Hematopoietic multipotent progenitor cell (in vitro differentiated cells): ENCODE measurements at places on chromosomes 1 and 21.
A peak's percentile ranks its signal among the peaks of the same experiment; 100 is the strongest.

DNA sequence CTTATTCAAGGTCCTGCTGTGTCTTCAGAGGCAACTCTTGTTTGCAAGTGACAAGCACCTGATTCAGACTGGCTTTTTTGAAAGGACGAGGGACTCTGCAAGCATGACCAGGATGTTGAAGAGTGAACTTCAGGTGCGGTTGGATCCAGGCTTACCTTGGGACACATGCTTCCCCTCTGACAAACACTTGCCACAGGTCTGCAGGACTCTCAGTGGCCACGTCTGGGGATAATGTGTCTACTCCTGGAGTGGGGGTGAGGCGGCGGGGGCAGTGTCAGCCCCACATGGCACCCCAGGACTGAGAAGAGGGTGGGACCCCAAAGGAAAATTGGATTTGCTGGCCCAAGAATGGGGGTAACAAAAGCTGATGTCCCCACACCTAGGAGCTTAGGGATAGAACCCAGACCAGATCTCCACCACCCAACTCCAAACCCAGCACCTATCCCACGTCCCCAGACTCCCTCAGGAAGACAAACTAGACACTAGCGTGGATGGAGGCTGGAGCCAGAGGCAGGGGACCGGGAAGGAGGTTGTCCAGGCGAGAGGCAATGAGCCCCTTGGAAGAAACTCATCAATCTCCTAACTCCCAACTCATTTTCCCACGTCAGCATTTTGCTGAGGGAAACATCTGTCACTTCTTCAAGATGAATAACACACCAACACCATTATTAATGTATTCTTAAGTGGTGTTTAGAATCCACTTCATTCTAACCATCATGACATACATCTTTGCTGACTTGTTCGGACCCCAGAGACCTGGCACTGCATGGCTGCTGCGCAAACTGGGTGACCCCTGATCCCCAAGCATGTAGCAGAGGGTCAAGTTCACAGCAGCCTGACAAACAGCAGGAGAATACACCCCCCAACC lies 32.0 kb upstream of the LAPTM5 start:
- DNase-seq, result no peak

GRCh38 chr1:27884006-27884954 lies 11.9 kb downstream of the THEMIS2 start:
- no peak for DNase-seq

GRCh38 chr1:39490596-39491145 lies 765 bp upstream of the BMP8A start:
- DNase-seq, result peak; percentile 9

GRCh38 chr1:157193219-157193618 lies 55.0 kb upstream of the ETV3 start:
- no peak for DNase-seq

- DNase-seq, result no peak
These were observed 154.2 kb downstream of the RERE start for GRCh38 chr1:8663090-8663802.

DNA sequence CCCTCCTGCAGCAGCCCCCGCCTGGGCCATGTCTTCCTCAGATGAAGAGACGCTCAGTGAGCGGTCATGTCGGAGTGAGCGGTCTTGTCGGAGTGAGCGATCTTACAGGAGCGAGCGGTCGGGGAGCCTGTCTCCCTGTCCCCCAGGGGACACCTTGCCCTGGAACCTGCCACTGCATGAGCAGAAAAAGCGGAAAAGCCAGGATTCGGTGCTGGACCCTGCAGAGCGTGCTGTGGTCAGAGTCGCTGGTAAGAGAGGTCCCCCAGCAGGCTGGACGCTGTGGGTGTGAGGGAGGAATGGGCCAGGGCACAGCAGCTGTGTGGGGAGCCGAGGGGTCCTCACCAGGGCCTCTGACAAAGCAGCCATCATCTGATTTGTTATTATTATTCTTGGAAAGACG lies 58.0 kb downstream of the NDUFS5 start:
- no peak for DNase-seq

DNA sequence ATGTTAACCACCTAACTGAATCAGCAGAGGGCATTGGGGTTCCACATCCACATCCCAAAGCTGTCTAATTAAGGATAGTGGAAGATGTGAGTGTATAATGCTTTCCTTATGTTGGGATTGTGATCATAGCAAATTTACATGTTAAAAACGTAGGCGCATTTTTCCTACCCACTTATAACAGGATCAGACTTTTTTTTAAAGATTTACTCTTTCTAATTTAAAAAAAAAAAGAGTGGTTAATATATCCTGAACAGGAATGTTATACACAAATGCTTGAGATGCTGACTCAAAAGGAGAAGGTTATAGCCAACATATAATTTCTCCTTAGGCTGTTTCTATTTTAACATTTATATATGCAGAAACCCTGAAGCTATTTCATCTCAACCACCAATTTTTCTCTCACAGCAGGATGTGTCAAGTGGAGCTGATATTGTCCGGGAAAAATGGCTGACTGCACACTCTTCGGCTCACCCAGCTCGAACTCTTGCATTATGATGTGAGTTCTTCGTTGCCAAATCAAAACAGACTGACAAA lies 40.3 kb downstream of the RGS5 start:
- DNase-seq, result no peak

DNA sequence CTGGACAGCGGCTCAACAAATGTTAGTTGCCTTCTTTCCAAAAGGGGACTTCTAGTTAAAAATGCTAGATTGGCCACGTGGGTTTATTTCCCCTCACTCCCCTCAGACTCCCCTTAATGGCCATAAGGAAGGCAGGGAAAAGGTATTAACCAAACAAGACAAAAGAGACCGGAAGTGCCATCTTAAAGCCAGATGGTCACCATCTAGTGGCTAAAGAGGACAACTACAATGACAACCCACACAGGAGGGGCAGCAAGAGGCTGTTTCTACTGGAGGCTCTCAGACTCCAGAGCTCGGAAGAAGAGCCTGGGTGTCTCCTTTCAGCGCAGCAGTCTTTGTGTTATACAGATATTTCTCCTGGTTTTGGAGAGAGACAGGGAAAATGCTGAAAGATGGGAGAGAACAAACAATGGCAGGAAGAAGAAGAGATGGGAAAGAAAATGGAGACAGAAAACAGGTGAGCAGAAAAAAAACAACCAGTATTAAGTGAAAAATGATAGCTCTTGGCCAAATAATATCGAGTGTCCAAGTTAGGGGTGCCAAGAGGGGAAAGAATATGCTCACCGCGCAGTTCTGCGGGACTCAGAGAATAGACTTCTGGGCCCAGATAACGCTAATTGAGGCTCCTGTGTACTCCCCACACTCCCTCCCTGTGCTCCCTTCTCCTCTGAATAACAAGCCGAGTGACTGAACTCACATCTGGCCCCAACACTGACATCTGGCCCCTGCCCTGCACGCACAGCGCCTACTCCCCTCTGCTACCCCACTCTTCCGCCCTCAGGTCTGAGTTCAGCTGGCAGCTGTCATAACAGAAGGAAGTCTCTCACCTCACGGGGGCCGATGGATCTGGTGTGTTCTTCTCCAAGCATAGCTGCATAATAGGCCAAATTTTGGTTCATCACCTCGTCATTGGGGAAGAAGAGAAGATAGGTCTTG lies 9.6 kb downstream of the P3H1 start:
- peak; percentile 62 for DNase-seq

DNA sequence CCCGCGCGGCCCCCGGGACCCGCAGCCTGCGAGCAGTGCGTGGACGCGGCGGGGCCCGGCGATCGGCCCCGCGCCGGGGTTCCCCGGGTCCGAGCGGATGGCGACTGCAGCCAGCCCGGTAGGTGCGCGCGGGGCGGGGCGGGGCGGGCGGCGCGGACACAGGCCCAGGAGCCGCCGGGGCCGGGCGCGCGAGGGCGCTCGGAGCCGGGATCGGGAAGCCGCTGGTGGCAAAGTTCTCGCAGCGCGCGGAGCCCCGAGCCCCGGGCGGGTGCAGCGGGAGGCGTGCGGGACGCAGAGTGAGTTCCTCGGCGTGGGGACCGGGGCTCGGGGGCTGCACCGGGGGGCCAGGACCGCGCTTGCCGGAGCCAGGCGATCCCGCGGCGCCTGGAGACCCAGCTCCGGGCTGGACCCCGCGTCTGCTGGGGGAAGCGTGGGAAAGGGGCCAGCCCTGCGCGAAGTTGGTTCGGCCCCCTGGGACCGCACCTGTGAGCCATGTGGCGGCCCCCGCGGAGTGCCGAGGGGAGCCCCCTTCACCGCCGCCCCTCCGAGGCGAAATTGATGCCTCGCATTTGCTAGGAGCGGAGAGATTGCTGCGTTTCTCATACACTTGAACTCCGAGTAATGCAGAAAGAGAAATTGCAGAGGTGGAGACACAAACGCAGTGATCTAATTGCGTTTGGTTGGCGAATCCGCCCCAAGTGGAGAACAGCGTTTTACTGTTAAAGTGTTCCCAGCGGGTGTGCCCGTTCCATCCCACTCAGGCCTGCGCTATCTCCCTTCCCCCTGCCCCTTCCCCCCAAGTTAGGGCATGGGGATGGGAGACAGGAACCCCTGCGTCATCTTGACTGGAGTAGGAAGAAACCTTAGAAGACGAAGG lies 228.9 kb upstream of the TMEM51 start:
- DNase-seq, result no peak

- no peak for DNase-seq
These were observed 290.9 kb downstream of the LRRIQ3 start for GRCh38 chr1:73907051-73907450.

GRCh38 chr1:237888143-237888542 lies 2.6 kb downstream of the ZP4 start:
- DNase-seq, result no peak

DNA sequence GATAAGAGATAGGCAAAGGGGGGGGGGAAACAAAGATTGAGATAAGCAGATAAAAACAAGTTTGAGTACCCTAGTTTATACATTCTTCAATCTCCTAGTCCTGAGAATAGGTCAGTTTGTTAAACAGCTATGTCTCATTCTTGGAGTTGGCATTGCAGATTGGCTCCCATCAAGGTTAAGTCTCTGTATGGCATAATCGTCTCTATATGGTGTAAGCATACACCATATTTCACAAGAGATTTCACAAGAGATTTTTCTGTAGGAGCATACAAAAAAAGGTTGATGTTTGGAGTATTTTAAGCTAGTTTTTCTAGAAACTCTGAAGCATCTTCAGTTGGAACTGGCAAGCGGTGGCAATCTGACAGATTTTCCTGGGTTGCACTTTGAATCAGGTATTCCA lies 35.8 kb downstream of the NCAM2 start:
- no peak for DNase-seq

DNA sequence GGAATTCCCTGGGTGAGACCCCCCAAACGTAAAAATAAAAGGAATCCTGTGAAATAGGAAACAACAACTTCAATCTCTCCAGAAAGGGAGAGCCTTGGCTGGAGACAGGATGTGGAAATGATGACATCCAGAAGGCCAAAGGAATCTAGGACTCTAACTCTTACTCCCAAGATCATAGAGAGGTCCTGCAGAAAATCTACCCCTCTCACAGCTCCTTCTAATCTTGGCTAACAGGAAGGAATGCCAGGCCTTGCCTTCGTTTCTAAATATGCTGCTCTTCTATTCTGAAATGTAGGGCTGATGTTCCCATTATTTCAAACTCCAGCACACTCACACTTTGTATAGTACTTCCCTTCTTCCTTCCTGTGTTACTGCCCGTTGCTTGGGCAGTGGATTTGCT lies 40.7 kb downstream of the ARHGEF11 start:
- no peak for DNase-seq

DNA sequence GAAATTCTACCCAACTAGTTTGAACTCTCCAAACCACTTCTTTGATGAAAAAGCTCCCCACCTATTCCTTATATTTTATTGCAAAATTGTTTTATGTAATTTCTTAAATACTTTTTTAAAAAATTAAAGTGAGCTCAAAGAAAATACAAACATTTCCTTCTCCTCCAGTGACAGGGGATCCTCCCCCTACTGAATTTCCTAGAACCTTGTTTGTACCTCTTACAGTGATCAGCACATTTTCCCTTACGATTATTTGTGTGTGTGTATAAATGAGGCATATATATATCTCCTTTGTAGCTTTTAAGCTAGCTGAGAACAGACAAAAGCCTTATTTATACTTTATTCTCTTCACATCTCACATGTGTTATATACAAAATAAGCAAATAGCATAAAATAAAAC lies 44.4 kb downstream of the VAV3 start:
- DNase-seq, result no peak

DNA sequence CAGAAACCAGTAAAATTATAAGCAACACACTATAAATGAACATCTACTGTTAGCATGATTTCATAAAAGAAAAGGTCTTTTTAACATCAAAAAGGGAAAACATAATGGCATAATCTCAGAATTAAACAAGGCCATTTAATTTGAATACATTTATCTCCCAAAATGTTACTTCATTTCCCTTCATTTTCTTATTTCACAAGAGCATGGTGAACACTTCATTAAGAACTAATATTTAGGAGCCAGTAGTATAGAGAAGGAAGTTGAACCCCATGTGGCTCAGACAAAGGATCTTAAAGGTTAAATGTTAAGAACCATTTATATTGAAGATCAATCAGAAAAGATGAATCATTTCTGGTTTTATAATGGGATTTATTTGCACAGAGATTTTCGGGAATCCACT lies 981.7 kb downstream of the TTLL7 start:
- DNase-seq, result no peak

DNA sequence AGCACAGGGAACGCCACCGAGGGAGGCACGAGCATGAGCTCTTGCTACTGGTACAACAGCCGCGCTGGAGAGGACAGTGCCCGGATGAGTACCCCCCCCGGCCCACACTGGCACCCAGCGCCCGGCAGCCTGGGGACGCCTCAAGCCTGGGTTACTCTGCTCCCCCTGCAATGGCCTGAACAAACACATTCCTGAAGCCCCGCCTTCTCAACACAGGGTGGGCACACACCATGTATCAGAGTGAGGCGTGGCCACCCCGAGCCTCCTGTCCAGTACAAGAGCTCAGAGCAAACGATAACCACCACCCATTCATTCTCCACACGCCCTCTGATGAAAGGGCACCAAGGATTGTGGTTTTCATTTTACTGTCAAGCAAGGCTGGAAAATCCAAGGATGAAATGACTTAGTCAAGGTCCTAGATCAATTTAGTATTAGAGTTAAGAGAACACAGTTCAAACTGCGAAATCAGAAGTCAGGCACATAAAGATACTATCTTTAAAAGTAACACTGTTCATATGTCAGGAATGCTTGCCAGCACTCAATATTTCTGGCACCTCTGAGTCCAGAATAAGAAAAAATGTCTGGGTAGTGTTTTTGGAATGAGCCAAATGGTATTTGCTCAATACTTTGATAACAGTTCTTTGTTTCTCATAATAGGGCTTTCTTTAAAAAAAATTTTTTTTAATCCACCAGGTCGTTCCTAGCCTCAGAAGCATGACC lies 22.0 kb downstream of the UBE2G2 start:
- no peak for DNase-seq

DNA sequence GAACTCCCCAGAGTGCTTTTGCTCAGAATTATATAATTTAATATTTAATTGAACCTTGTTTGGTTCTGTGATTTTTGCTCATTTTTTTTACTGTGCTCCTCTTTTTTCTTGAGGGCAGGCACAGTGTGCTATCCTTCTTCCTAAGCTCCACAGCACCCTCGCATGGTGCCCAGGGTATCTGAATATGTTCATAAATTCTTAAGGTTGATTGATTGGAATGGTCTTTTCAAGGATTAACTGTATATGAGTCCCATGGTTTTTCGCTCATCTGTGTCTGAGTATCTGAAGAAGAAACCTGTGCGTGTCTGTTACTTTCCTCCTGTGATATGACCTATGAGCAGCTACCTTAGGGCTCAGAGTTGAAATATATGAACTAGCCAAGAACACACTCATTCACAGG lies 393.7 kb downstream of the HLX start:
- no peak for DNase-seq
